ENCODE measurements at places on chromosomes 7 and 10.

- no peak for DNase-seq
Observed at GRCh38 chr7:91946549-91946948, 5.9 kb downstream of the AKAP9 start.

GRCh38 chr10:28058746-28059145 lies 59.9 kb upstream of the ODAD2 start:
- DNase-seq = no peak

GRCh38 chr7:121624958-121625357 lies 228.8 kb upstream of the FAM3C start:
- no peak for DNase-seq

DNA sequence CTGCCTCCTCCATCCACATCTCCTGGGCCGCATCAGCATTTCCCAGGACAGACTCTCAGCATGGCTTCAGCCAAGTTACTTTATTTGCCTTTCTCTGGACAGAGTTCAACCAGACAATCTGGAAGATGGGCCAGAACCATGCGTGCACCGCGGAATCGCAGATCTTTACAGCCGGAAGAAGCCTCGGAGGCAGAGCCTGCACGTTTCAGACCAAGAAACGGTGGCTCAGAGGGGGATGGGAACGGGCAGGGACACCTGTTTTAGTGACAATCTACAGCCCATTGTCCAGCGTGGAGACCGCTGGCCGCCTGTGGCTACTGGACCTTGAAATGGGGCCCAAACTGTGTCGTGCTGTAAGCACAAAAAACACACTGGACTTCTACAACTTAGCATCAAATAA lies 3.5 kb downstream of the VIPR2 start:
- peak; percentile 25 for DNase-seq

DNA sequence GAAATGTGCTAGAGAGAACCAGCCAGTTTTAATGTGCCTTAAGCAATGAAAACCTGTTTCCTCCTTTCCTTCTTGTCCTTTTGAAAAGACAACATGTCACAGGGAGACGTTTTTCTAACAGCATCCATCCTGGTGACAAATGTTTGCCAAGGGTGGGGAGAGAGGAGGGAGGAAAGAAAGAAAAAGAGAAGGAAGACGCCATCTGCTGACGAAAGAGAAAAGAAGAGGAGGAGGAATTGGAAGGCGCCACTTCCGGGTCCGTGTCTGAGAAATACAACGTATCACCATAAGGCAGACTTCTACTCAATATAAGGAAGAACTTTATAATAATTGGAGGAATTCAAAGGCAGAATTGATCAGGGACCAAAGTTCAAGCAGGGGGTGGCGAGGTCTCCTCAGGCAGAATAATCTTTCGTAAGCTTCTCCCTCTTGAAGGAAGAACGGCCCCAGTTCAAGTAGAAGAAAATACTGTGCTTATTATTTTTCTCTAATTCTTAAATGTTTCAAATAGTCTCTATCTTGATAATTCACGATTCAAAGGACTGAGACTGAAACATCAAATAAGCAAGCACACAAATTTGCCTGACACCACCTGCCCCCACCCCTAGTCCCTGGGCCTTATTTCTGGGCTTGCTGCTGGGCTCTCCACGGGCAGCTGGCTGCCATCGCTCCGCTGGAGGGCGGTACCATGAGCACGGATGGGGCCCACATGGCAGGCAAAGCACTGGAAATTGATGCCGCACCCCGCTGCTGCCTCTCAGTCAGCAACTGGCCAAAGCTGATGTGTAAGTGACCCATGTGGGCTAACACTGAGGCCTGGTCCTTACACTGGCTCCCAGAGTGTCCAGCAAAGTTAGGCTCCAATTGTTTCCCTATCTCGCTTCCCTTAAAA lies 273.7 kb upstream of the KLF14 start:
- DNase-seq = peak; percentile 52

DNA sequence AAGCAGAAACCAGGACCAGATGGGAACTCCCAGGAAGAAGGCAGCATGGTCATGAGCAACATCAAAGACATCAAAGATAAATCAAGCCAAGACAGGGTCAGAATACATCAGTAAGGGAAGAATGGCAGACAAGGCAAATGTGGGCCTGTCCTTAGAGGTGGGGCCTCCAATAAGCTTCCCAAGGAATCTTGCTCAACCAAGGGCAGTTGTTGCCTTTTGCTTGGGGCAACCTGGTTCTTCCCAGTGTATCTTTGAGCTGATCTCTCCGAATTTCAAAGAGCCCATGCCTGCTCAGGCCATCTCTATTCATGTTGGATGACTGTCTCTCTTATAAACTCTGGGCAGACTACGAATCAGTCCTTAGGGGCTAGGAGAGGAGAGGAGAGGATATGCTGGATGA lies 68.4 kb upstream of the HABP2 start:
- DNase-seq = no peak

DNA sequence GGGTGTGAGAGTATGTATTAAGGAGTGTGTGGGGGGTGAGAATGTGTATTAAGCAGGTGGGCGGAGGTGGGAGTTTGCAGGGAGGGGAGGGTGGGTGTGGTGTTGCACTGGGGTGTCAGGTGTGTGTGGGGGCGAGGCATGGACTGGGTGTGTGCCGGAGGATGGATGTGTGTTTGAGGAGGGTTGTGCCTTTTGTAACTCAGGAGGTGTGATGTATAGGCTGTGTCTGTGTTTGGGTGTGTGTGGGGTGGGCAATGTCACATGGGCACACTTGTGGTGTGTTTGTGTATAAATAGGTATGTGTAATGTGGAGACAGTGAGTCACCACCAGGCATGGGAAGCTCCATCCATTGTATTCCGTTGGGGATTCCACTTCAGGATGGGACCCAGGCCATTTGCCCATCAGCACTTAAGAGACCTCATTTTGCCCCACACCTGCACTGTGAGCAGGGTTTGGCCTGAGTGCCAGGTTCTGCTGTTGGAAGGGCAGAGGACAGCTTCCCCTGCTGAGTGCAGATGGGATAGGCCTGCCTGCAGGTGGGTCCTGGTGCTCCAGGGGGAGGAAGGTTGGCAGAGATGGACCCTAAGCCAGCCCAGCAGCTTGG lies 5.8 kb downstream of the UNC5B start:
- DNase-seq = no peak

- DNase-seq = no peak
Observed at GRCh38 chr10:109205929-109206585, 717.3 kb downstream of the XPNPEP1 start.

DNA sequence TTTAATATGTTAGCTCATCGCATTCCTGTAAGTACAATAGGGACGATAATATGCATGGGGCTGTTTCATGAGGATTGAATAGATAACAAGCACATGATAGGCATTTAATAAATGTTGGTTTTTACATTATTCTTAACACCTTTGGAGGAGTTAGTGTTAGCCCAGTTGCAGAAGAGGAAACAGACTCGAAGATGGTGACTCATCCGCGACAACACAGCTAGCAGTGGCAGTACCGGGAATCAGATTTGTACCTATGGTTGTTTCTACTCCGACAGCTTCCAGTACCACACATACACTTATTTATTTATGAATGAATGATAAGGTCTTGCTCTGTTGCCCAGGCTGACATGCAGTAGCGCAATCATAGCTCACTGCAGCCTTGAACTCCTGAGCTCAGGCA lies 2.9 kb downstream of the LRMDA start:
- no peak for DNase-seq

DNA sequence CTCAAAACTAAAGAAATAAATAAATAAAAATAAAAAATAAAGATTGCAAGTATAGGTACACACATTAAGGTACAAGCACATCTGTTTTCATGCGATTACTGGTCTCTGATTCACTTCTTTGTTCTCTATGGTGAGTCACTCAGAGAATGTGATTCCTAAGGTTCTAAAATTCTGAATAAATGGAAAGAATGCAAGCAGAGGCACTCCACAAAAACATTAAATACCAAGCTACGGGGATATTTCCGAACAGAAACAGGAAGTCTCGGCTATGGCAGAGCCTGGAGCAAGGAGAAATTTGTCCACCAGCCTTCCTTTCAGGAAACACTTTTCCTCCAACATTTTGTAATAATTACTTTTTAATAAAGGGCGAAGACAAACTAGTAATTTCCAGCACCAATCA lies 1.4 kb downstream of the VOPP1 start:
- no peak for DNase-seq

GRCh38 chr7:7156663-7157062 lies 25.7 kb upstream of the C1GALT1 start:
- no peak for DNase-seq

DNA sequence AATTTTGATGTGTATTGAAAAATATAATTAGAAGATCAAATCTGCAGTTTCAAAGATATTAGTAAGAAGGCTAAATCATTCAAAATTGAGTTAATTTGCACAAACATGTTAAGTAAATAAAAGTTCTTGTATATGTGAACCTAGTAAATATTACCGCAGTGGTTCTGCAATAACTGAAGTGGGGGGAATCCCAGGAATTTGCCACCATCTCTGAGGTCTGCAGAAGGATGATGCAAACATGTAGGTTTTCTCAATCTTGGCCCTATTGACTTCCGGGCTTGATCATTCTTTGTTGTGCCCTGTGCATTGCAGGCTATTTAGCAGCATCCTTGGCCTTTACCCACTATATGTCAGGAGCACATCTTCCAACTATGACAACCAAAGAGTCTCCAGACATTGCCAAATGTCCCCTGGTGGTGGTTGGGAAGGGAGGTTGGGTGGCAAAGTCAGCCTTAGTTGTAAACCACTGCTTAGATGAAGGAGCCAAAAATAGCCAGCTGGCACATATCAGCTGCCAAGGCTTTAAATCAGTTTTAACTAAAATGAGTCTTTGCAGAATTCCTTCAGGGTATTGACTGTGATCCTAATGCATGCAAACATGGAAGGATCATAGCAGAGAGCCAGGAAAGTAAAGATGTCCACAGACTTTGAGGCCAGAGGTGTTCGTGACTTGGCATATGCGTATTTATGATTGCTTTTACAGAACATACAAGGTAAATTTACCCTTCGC lies 146.3 kb downstream of the TRIL start:
- no peak for DNase-seq

GRCh38 chr10:6250745-6251144 lies 48.0 kb downstream of the PFKFB3 start:
- DNase-seq = no peak

DNA sequence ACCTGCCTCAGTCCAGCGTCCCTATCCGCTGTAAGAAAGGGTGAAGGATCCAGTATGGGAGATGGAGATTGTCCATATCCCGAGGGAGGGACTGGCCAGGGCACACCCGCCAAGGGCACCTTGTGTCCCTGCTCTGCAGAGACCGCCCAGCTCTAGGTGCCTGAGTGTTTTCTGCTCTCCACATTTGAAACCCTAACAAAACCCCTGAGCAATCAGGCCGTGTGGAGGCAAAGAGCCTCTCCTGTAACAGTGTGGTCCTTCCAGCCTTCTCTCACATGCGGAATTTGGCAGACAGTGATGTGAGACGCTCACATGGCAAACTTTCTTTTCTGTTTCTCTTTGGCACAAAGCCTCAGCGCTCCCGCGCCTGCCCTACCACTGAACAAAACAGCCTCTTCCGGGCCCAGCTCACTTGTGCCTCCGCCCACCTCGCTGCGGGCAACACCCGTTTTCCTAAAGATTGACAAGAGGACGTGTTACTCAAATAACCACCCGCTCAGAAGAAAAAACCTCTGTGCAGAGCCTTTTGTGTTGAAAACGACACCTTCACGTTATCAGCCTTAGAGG lies 514.8 kb downstream of the DNAJB6 start:
- peak; percentile 85 for DNase-seq

DNA sequence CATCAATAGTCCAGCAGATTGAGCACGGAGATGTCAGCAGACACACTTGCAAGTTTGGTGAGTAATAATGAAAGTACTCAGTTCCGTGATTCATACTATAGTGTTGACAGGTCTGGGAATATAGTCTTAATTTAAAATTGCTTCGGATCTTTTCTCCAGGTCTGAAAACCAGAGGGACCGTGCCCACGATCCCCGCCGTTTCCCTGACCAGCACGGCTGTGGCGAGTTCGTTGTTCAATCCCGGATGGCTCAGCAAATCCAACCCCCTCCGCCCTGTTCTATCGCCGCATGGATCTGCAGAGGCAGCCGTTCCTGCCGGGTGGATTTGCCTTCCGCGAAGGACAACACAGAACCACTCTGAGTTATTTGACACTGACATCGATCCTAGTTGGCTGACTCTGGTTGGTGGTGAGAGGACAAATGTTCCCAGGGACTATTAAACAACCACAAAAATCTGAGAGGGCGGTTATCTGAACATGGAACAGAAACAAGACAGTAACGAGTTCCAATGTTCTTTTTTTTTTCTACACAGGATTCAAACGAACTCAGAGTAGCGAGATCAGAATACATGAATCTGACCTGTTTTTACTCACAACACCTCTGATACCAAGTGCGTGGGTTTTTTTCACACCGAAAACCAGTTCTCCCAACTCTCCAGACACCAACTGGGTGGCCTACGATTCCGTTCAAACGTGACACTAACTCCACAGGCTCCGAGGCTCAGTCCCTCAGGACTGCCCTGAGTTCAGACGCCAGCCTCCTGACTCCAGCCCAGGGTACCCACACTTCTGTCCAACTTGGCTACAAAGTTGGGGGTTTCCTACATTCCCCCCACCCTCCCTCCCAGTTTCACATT lies 52.7 kb downstream of the RBM17 start:
- DNase-seq = peak; percentile 81

DNA sequence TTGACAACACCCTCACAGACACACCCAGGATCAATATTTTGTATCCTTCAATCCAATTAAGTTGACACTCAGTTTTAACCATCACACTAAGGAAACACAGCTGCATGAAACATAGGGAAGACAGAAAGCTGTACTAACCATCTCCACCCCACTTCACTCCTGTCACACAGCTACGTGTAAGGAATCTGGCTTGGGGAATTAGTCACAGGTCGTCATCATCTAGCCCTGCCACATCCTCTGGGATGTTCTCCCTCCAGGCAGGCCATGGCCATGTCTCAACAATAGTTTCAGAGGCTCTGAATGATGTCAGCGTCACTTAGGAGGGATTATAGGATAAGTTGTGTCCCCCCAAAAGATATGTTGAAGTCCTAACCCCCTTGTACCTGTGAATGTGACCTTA lies 10.8 kb upstream of the SEMA3C start:
- no peak for DNase-seq

DNA sequence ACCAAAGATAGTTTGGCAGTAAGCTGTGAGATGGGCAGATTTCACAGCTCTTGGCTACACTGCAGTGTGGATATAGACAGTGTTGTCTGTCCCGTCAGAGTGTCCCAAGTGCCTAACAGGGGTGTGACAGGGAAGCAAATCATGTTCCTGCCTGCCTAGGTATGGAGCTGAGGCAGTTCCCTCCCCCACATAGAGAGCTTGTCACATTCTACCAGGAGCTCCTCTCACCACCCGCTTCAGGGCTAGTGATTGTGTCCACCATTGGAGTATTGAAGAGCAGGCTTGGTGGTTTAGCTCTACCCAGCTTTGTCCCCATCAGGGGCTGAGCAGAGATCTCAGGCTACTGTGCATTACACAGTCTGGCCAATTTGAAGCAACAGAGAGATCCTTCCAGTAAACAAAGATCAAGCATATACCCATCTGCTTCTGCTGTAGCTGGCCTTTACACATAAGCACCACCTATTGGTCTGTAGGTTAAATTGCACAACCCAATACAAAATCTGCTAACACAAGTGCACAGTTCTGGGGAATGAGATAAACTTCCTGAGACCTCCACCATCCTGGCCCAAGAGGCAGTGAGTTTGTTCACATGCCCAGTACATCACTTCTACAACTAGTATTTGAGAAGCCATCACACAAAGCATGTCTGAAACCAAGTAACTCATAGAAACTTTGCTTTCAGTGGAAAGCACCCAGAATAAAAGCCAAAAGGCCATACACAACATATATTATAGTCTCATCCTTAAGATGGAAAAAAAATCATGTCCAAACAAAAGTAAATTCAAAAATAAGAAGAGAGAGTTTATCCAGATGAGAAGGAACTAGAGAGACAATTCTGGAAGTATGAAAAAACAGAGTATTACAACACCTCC lies 67.3 kb downstream of the GLCCI1 start:
- DNase-seq = no peak
